ENCODE measurements at places on chromosomes 3 and 15. TPM values are rescaled to one million over a fixed set of nuclear protein-coding genes. Genes with fewer than 3 reads are reported as not detected.

DNA sequence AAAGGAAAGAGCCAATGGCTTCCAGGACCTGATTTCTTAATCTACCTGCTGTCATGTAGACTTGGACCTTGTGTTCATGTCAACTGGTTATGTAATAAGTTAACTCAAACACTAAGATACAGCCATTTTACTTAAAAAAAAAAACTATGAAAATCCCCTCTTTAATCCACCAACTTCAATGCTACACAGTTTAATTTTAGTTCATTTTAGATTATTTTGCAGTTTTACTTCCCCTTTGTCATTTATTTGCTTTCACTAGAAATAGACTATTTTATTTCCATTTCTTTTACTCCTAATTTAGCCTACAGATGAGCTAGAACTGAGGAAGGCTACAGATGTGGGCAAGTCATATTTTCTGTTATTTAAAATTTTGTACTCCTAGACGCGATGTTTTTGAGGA, 10.7 kb upstream of the DNAJC13 start:
- DNase-seq, result no peak

- DNase-seq, result no peak
These were observed 7.6 kb upstream of the P2RY14 start for GRCh38 chr3:151285940-151286339.

SRGAP3 gene
- 22.3 TPM for polyA plus RNA-seq

- no peak for DNase-seq
These were observed 110.0 kb downstream of the EPHB1 start for GRCh38 chr3:134904776-134905646.

- no peak for DNase-seq
These were observed 218.0 kb downstream of the XXYLT1 start for GRCh38 chr3:195052939-195053338.

DNA sequence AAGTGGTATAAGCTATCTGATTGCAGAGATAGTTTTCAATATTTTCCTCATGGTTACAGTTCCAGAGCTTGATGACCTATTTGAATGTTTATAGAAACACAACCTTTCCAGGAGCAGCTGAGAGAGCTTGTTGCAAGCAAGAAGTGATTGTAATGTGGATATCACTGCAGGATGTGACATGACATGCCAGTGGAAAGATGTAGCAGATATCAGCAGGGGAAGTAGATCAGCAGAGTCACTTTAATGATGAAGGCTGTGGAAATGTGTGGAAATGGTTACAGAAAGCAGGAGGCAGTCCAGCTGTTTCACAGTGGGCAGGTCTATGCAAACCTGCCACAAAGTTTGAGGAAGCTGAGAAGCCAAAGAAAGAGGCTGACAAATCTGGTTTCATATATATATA, 21.0 kb downstream of the TMEM158 start:
- DNase-seq, result no peak

PATL2 gene
- polyA plus RNA-seq, result 1.1 TPM

ZNF197 gene
- 34.6 TPM for polyA plus RNA-seq

OXTR gene
- polyA plus RNA-seq, result 2.3 TPM

DNA sequence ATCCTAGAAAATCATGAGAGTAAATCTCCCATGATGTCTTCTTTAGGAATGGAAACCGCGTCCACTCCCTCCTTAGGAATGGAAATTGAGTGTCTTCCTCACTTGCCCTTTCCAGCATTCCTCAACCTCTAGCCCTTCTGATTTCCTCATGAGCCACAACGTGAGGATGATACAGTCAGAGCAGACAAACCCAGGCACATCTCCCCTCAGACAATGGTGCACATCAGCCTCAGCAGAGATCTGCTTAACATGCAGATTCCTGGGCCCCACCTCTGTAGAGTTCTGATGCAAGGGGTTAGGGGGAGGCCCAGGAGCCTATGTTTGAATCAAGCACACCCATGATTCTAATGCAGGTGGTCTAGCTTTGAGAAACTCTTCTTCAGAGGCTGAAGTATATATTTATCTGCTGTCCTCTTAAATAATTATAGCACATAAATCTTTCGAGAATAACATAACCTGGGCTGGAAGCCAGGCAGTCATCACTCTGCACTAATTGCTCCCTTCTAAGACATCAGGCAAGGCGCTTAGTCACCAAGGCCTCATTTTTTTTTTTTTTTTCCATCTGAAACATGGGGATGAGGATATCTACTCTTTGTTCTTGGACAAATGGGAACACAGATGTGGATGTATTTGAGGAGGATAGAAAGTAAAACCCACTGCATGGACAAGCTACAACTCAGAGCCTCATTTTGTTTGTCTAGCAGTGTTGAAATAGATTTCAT, 81.7 kb downstream of the PRICKLE2 start:
- DNase-seq, result no peak

Data from right lung (tissue), 10 donors.